ENCODE measurements at places on chromosomes 16 and 17.
A peak's percentile ranks its signal among the peaks of the same experiment; 100 is the strongest.

DNA sequence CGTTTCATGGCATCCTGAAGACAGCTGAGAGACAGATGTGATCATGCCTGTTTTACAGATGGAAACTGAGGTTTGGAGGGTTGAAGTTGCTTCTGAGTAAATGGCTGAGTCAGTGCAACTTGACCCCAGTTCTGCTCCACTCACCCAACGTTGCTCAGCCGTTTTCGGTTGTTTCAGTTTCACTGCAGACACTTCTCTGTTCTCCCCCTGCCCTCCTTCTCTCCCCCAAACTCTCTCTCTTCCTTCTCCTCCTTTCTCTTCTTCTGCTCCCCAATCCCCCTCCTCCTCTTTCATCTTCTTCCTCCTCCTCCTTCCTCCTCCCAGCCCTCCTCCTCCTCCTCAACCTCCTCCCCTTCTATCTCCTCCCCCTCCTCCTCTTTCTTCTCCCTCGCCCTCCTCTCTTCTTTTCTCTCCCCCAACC lies 9.4 kb upstream of the CEP20 start:
- DNase-seq: no peak

DNA sequence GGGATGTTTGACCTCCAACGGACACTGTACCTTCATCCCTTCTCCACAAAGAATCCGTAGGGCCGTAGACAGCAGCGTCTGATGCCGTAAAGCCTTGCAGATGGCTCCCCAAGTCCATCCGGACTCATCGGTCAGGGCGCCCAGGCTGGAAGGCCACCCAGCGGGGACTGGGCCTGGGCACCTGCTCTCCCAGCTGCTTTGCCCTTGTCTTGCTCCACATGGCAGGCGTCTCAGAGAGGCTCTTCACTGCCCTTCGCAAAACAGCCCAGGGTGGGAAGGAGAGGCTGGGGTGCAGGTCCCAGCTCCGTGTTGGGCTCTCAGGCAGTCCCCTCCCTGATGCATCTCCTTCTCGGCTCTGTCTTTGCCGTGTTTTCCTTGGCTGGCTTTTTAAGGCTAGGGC lies 6.2 kb upstream of the RPTOR start:
- no peak for DNase-seq

DNA sequence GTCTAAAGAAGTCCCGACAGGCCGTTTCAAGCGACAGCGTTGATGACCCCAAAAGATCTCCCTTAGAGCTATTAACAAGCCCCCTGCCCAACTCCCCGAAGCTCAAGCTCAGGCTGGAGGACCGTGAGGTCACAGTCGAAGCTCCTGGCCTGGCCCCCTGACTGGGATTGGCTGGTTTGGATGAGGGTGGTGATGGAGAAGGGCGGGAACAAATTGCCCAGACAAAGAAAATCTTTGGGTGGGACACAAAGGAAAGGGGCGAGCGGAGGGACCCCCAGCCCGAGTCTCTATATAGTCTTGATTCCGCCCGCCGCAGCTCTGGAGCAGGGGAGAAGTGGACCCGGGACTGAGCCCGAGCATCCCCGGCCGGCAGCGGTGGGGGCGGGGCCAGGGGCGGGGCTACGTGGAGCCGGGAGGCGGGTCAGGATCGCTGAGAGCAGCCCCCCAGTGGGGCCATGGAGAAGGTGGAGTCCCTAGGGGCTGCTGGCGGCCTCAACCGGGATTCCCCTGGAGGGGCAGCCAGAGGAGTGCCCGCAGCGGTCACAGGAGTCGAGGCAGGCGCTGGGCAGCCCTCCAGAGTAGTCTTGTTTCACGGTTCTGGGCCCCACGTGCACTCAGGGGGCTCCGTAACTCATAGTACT lies 982 bp upstream of the NEURL4 start:
- DNase-seq: peak; percentile 75

DNA sequence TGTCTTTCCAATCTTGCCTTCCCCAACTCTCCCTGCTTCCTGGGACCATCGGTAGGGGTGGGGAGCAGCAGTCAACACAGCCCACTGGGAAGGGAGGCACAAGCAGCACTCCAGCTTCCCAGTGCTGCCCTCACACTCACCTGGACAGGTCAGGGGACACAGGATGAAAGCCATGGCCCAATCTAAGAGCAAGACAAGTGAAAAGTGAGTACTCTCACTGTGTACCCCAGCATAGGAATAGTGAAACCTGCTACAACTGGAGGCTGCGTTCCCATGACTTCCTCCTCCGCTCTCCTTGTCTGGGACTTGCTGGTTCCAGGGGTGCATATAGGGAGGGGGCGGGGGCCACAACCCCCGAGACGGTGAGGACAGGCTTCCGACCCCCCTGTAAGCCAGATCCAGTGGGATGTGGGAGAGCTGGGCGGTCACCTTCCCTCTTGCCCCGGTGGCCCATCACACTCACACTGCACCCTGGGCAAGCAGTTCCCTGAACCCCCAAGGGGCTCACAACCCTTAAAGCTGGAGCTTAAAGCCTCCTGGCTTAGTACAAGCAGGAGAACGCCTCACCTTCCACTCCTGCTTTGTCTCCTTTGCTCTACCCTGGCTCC lies 29.5 kb upstream of the SLC25A19 start:
- no peak for DNase-seq

GRCh38 chr17:58315750-58316149 lies 12.8 kb downstream of the TSPOAP1 start:
- DNase-seq: no peak

GRCh38 chr17:47896672-47897490 lies 845 bp downstream of the SP2 start:
- no peak for DNase-seq

DNA sequence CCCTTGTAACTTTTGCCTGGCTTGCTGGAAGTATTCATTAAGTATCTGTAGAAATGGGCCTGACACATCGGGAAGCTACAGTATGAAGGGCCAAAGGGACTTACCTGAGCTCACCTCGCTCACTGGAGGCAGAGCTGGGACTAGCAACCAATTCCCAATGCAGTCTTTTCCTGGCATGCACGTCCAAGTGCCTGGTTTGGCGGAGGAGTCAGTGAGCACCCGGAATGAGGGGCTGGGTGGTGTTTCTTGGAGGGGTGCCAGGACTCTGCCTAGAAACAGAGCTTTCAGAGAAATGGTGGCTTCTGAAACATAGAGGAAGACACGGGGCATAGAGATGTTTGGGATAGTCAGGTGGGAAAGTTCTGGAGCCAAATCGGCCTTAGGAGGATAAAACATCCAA lies 18.4 kb upstream of the GPRC5C start:
- DNase-seq: no peak

DNA sequence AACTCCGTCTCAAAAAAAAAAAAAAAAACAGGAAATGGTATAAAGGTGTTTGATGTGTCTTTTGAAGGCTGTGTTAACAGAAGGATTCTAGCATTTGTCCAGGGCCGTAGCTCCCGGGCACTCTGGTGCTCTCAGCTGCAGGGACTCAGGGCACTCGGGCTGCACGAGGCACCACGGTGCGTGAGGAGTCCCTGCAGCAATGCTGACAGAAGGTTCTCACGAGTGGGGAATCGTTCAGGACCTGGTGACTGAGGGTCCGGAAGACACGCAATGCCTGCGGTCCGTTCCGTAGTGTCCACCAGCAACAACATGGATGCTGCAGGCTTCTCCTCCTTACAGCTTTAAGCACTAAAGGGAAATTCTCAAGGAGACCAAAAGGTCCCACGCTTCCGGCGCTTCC lies 12.6 kb upstream of the FAAP100 start:
- no peak for DNase-seq

- DNase-seq: no peak
Observed at GRCh38 chr16:1708768-1709180, 2.8 kb downstream of the MAPK8IP3 start.

- no peak for DNase-seq
Observed at GRCh38 chr16:58063377-58064076, 38.0 kb downstream of the MMP15 start.

GRCh38 chr17:17758941-17759563 lies 77.7 kb downstream of the SREBF1 start:
- DNase-seq: no peak

DNA sequence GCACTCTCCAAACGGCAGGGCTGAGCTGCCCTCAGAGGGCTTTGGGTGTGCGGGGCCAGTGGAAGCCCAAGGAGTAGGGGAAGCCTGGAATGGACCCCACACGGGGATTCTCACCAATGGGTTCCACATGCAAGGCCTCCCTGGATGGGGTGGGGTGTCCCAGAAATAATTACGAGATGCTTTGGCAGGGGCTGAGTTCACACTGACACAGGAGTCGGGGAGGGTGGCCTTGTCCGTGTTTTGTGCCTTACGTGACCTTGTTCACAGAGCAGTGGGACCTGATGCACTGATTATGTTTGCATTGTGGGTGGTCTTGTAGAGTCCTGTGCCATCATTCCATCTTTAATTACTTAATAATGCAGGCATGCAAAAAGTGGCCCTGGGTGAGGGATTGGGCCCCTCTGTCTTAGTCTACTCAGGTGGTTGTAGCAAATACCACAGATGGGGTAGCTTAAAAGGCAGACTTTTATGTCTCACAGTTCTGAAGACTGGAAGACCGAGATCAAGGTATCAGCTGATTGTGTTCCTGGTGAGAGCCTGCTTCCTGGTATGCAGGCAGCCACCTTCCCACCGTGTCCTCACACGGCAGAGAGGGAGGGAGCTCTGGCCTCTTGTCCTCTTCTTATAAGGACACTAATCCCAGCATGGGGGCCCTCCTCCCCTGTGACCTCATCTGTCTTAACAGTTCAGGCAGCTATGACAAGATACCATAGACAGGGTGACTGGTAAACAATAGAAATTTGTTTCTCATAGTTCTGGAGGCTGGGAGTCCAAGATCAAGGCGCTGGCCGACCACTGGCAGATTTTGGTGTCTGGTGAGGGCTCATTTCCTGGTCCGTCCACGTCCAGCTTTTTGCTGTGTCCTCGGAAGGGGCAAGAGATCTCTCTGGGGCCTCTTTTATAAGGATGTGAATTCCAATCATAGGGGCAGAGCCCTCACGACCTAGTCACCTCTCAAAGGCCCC lies 239.4 kb downstream of the IRF8 start:
- no peak for DNase-seq

GRCh38 chr16:4698321-4699045 lies 5.1 kb downstream of the NUDT16L1 start:
- no peak for DNase-seq

GRCh38 chr16:81730090-81731051 lies 48.7 kb upstream of the PLCG2 start:
- DNase-seq: peak; percentile 98

GRCh38 chr16:67206838-67207248 lies 7.9 kb downstream of the ELMO3 start:
- no peak for DNase-seq

DNA sequence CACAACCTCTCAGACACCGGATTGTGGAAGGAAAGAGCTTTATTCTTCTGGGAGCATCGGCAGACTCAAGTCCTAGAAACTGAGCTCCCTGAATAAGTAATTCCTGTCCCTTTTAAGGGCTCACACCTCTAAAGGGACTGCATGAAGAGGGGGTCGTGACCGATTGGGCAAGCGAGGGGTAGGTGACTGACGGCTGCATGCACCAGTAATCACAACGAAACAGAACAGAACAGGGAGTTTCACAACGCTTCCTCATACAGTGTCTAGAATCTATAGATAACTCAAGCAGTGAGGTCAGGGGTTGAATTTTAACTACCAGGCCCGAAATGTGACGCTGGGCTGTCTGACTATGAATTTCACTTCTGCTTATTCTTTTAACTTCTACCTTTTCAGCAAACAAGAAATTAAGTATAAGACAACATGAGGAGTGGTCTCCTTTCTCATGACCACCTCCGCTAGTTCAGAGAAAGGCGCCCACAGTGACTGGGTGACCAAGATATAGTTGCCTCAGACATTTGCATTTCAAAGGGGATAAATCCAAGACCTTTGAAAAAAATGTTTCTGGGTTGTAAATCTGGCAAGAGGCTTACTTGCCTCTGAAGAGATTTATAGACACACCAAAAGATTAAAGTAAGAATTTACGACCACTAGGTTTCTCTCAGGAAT lies 88.4 kb upstream of the ATF7IP2 start:
- DNase-seq: no peak

DNA sequence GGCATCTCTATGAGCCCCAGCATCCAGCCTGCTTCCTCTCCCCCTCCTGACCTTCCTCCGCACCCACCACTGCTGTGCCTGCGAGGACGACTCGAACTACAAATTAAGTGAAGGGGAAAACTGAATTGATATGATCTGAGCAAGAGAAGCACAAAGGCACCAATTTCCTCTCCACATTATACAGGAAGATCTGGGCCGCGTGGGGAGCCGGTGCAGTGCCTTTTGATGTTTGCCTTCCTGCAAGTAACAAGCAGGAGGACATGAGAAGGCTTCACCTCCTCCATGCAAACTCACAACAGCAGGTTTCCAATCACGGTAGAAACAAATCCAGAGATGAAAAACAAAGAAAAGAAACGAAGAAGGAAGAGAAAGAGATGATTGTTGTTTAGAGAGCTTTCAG lies 57.8 kb upstream of the MMP2 start:
- no peak for DNase-seq

DNA sequence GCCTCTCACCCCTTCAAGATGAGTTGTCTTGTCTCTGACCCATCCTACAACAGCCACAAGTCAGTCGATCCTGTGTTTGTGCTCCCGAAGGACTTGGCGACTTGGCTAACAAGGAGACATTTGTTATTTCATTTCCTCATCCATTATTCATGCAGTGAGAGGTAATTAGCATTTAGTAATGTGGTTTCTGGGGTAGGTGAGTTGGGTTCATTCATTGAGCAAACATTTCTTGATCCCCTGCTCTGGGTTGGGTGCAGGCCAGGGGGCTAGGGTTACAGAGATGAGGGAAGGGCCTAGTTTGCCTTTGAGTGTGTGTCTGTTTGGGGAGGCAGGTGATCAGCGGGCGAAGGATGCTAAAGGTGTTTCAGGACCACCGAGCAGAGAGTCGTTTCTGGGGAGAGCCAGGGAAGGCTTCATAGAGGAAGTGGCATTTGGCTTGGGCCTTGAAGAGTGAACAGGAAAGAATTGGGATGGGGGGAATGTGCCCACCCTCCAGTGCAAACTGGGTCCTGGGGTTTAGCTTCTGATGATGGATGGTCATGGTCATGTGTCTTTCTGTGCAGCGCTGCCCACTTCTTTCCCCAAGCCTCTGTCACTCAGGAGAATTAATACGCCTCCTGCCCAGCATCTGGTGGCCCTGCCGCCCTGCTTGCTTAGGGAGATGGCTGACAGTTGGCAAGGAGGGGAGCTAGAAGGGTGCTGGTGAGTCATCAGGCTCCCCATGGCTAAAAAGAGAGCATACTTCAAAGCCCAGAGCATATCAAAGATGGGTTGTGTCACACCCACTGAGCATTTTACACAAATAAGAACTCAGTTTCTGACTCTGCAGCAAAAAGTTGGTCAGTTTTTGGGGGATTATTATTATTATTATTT lies 38.5 kb downstream of the MSI2 start:
- DNase-seq: peak; percentile 73

DNA sequence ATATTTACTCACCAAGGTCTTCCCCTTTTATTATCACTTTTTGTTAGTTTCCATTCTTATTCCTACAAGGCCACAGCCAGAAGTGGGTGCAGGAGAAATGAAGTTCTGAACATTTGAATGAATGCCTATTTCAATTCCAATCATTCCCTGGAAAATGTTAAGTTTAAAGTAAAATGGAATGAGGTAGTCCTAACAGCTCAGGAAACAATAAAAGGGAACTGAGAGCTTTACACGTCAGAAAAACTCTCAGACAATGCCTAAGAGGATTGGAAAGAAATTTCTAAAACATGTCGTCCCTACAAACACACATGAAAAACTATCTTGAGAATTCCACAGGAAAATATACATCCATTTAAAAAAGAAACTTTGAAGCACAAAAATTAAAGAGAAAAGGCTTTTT lies 238.8 kb downstream of the STX8 start:
- DNase-seq: no peak
